HCT116 (cell line): ENCODE measurements at places on chromosomes 1 and 21.

DNA sequence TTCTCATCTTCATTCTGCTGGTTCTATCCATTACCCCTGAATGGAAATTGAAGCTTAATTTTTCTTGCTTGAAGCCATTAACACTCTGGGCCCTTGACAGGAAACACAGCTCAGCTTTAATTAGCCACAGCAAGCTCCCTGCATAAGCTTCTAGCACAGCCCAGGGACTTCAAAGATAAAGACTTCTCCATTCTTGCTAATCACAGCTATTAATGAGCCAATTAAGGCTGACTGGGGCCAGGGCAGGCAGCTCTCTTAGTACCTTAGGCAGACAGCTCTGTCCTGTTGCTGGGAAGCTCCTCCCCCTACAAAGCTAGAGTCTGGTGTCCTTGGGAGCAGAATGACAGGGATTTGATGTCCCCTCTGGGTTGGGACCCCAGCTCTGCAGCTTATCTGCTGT is 27.9 kb upstream of the TRABD2B start:
- DNase-seq, result no peak

DNA sequence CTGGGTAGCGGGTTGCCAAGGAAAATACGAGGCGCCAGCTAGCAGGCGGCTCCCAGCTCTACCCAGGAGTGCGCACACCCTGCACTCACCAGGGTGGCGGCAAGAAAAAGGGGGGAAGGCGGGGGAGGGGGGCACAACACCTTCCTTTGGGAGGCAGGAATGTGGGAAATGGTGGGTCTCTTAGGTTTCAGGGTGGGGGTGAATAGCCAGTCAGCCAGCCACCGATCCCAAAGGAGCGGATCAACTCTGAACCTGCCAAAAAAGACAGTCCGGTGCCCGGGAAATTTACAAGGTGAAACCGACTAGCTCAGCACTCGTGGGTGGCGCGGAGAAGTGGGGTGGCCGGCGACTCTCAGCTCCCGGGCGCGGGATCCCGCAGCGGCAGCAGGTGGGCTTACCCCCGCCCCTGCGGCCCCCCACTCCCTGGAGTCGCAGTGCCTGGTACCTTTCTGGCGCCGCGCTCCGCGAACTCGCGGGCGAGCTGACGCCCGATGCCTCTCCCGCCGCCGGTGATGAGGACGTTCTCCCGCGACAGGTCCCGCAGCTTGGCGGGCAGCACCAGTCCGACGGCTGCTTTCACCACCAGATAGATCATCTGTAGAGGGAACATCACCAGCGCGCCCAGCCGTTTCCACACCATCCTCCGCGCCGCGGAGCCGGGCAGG is 1.2 kb downstream of the DHRS3 start:
- DNase-seq, result no peak

- no peak for DNase-seq
These were observed 217.8 kb upstream of the HOOK1 start for GRCh38 chr1:59596956-59597355.

DNA sequence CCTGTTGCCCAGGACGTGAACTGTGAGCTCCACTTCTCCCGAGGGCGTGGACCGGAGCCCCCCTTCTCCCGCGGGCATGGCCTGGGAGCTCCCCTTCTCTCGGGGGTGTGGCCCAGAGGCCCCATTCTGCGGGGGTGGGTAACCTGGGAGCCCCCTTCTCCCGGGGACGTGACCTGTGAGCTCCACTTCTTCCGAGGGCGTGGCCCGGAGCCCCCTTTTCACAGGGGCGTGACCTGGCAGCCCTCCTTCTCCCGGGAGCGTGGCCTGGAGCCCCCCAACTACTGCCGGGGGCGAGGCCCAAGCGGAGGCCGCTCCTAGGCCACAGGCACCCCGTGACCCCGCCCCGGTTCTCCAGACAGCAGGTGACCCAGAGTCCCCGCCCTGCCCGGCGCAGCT is 320 bp downstream of the C1orf174 start:
- no peak for DNase-seq

DNA sequence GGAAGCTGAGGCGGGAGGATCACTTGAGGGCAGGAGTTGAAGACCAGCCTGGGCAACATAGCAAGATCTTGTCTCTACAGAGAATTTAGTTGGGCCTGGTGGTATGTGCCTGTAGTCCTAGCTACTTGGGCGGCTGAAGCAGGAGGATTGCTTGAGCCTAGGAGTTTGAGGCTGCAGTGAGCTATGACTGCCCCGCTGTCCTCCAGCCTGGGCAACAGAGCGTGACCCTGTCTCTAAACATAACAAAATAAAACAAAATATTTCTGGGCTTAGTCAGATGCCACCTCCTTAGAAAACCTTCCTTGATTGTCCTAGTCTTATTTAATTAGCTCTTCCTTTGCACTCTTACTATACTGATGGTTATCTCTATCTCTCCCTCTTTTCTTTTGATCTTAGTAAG is 8.5 kb downstream of the TGFB2 start:
- DNase-seq, result no peak

DNA sequence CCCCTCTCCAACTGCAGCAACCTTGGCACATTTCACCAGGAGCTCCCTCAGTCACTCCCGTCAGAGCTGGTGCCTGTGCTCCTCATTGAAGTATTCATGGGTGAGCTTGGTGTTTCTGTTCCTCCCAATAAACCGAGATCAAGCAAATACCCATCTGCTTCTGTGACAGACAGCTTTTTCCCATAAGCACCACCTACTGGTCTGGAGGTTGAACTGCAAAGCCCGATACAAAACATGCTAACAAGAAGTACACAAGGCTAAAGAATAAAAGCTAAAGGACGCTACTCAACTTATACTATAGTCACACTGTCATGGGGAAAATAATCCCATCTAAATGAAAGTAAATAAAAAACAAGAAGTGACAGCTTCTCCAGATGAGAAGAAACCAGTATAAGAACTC is 111.9 kb upstream of the C21orf91 start:
- DNase-seq, result peak; percentile 24

- no peak for DNase-seq
These were observed 16.1 kb downstream of the NAV1 start for GRCh38 chr1:201554789-201555592.

- DNase-seq, result no peak
These were observed 56.0 kb downstream of the SLC44A5 start for GRCh38 chr1:75554870-75555269.

GRCh38 chr1:90512441-90512840 is 204.7 kb downstream of the BARHL2 start:
- no peak for DNase-seq

- DNase-seq, result no peak
These were observed 19.5 kb upstream of the TIPRL start for GRCh38 chr1:168159251-168159650.

- no peak for DNase-seq
These were observed 169.7 kb downstream of the TOMM20 start for GRCh38 chr1:234958706-234959657.

GRCh38 chr1:176542352-176542751 is 79.4 kb downstream of the PAPPA2 start:
- DNase-seq, result no peak

DNA sequence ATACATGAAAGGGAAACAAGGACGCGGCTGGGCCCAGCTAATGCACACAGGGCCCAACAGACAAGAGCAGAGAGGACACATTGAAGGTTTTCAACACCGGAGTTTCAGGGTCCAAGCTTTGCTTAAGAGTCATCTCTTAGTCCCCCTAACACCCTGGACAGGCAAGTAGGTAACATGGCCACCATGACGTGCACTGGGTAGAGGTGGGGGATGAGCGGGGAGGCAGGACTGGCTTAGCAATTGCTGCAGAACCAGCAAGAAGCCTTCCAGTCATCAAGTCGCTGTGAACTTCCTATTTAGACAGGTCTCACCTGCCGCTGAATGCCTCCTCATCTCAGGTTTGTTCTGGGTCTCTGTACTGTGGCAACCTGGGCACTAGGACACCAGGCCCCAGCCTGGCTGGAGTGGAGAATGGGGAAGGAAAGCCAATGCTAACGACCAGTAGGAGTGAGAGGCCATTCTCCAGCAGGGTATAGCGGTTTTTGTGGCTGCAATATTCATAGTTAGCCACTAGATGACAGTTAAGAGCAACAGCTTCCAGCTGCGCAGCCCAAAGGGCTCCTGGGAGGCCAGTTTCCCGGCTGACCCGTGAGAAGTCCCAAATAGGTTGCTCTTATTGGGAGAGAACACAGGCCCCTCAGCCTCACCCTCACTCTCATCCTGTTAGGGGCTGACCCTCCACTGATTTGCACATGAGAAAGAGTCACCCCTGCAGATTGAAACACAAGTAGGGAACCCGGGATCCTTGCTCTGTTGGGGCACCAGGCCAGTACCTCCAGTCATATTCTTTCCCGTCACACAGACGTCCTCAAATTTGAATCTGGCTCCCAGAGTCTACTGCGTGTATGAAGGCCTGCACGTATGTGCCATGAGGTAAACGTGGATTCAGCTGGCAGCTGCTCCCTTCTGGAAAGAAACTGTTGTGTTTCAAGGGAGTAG is 6.0 kb upstream of the PIGC start:
- peak; percentile 39 for DNase-seq

DNA sequence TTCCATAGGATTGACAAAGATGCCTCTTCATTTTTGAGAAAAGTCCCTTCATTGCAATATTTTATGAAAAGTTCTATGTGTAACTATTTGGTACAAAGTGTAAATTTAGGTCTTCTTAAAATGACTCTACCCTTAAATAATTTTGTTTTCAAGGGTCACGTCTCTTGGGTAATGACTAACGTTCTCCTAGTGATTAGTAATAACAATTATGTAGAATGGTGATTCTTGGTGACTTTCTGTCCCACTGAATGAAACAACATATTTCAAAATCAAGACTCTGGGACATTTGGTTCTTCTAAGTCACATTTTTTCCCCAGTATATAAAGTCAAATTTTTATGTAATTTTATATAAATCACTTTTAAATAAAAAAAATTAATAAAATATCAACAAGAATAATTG is 277.5 kb upstream of the ADAMTS5 start:
- DNase-seq, result no peak

- no peak for DNase-seq
These were observed 1038.3 kb downstream of the AMY1C start for GRCh38 chr1:104787866-104788510.

- DNase-seq, result no peak
These were observed 2.7 kb downstream of the MLLT11 start for GRCh38 chr1:151062741-151063371.

DNA sequence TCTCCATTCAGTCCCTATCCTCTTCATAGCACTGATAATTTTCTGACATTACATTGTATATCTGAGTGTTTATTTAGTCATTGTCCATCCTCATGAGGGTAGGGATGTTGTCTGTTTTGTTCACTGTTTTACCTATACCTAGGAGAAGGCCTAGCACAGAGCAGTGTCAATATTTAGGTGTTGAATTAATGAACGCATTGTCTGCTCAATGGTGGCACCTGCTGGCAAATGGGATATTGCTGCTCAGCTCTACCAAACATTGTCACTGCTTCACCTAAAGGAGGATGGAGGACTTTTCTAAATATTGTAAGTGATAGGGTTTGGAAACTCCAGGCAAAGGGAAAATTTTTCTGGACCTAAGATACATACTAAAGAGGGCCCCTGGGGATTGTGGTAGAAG is 243.9 kb downstream of the RRAGC start:
- no peak for DNase-seq

- no peak for DNase-seq
These were observed 9.9 kb downstream of the SYNJ1 start for GRCh38 chr21:32717851-32718316.

GRCh38 chr1:22836850-22837249 is 126.2 kb downstream of the EPHB2 start:
- DNase-seq, result no peak

- DNase-seq, result no peak
These were observed 29.2 kb upstream of the PDE9A start for GRCh38 chr21:42624095-42624790.

GRCh38 chr1:62327360-62328055 is 8.3 kb upstream of the KANK4 start:
- no peak for DNase-seq
